SIG-M5 (cell line): ENCODE measurements at places on chromosomes 5 and 9.

DNA sequence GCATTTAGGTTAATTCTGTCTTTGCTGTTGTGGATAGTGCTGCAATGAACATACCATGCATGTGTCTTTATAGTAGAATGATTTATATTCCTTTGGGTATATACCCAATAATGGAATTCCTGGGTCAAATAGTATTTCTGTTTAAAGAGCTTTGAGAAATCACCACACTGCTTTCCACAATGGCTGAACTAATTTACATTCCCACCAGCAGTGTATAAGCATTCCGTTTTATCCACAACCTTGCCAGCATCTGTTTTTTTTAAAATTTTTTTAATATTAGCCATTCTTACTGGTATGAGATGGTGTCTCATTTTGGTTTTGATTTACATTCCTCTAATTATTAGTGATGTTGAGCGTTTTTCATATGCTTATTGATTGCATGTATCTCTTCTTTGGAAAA, 15.5 kb upstream of the TARS1 start:
- DNase-seq = no peak

DNA sequence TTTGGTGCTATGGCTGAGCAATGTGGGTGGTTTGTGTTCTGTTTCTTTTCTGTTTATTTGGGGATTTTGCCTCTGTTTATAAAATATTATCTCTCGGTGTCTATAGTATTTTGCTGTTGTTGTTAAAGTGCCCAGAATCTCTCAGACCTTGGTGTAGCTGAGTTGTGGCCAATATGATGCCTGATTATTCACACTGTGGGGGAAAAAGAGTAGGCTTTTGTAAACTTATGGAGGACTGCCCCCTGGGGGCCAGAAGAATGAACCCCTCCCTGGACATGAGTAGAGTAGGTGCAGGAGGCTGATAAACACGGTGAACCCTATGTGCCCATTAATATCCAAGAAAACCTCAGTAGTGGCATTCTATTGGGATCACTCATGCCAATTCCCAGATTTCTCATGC, 49.0 kb upstream of the DPYSL3 start:
- DNase-seq = no peak

DNA sequence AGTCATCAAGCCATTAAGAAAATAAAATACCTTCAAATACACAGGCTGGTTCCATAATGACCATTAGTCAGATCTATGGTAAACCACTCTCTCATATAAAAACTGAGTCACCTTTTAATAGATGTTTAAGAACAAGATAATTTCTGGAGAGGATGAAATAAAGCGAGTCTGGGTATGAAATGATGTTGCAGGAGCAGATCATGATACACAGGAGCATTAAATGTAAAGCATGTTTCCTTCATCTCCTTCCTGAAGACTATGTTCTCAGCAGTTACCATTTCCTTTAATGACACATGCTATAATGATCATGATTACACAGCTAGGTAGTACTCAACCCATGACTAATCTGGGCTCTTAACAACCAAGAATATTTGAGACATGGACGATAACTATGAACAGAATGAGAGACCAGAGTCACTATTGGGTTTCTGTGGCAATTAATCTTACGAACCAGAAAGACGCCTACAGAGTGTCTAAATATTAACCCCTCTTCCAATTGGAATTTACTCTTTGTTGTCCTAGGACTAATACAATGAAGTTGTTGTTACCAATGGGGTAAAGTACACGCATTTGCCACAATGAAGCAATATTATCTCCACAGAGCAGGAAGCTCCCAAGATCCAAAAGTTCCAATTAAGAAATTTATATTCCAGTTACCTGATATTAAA, 105.6 kb downstream of the NR6A1 start:
- DNase-seq = no peak

DNA sequence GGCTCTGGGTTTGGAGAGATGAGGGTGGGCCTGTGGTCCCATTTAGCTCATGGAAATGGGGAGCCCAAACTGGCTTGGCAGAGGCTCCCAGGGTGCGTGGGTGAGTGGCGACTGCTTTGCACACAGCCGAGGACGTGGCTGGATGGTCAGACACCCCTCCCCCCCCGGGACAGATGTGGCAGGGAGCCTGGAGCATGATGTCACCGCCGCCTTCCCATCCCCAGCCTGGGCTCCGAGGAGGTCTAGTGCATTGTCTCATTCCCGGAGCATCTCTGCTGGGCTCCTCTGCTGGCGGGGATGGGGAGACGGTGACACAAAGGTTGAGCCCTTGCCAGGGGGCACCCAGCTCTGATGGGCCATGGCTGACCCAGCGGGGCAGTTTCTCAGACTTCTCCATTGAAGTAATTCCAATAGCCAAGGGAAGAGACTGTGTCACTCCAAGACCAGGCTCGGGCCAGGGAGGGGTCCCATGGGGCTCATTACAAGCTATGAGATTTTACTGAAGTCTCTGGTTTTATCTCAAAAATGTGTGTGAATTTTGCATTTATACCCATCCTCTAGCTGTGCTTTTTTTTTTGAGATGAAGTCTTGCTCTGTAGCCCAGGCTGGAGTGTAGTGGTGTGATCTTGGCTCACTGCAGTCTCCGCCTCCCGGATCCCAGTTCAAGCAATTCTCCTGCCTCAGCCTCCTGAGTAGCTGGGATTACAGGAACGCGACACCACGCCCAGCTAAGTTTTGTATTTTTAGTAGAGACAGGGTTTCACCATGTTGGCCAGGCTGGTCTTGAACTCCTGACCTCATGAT, 36.1 kb downstream of the HMCN2 start:
- DNase-seq = no peak

DNA sequence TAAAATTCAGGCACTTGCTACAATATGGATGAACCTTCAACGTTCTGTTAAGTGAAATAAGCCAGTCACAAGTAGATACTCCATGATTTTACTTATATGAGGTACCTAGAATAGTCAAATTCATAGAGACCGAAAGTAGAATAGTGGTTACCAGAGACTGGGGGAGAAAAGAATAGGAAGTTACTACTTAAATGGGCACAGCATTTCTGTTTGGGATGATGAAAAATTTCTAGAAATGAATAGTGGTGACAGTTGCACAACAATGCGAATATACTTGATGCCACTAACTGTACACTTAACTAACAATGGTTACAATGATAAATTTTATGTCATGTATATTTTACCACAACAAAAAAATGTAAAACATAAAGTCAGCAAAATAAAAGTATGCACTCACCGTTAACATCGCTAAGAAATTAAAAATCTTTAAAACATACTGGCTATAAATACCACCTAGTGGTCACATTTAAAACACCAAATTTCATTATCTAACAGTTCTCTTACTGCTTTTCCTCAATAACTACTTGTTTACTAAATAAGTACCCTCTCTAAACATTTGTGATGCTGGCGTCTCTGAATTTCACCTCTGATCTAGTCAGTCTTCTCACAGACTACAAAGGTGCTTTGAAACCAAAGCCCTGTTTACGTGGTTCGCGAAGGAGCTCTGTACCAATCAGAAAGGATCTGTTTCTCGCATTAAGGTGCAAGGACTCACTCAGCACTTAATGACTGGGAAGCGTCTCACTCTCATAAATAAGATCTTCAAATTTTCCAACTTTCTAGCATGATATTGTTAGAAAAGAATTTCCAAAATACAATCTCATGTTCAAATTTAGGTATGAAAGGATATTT, 22.7 kb downstream of the KIF3A start:
- DNase-seq = no peak

DNA sequence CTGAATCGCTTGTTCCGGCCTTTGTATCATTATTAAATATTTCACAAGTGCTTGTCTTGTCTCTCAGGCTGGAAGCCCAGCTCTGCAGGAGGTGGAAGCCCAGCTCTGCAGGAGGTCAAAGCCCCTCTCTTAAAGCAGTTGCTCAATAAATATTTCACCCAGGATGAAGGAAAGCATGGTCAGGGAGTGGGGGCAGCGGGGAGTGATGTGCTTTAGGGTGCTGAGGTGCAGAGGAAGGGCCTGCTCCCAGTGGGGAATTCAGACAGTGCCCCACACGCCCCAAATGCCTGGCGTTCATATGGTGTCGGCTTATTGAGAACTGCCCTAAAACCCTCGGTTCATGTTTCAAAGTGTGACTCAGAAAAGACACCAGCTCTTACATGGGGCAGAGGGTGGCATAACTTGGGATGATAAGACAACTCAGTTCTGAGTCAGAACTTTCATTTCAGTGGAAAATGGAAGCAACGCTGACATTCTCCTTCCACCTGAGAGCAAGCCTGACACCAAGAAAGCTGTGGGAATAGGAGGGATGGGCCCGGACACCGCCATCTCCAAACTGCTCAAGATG, 114.3 kb upstream of the DAP start:
- no peak for DNase-seq
